ENCODE measurements at places on chromosomes 3 and 15. TPM values are rescaled to one million over a fixed set of nuclear protein-coding genes. Genes with fewer than 3 reads are reported as not detected.

APH1B gene
- 33.5 TPM for total RNA-seq

CCR4 gene
- not detected for total RNA-seq

GASK1A gene
- 11.6 TPM for total RNA-seq

LXN gene
- total RNA-seq = 9.7 TPM

SPATA12 gene
- not detected for total RNA-seq

ROBO2 gene
- 526 TPM for total RNA-seq

AHSG gene
- total RNA-seq = 0.63 TPM

B3GNT5 gene
- total RNA-seq = 16.6 TPM

SATB1 gene
- total RNA-seq = 141 TPM
